ENCODE measurements at places on chromosomes 3 and 15.
A peak's percentile ranks its signal among the peaks of the same experiment; 100 is the strongest.

GRCh38 chr3:112048911-112049310 is 14.4 kb downstream of the TMPRSS7 start:
- DNase-seq: no peak

GRCh38 chr15:41849861-41850260 is 11.2 kb downstream of the PLA2G4B start:
- DNase-seq: no peak

GRCh38 chr3:139506766-139507165 is 30.4 kb upstream of the RBP2 start:
- no peak for DNase-seq

- no peak for DNase-seq
These were observed 24.9 kb downstream of the CX3CR1 start for GRCh38 chr3:39254806-39255449.

GRCh38 chr15:40782609-40783227 is 12.9 kb downstream of the C15orf62 start:
- peak; percentile 42 for DNase-seq

GRCh38 chr3:15071699-15072098 is 6.6 kb upstream of the MRPS25 start:
- no peak for DNase-seq

- DNase-seq: no peak
These were observed 59.1 kb upstream of the SPATA12 start for GRCh38 chr3:57001356-57001755.

DNA sequence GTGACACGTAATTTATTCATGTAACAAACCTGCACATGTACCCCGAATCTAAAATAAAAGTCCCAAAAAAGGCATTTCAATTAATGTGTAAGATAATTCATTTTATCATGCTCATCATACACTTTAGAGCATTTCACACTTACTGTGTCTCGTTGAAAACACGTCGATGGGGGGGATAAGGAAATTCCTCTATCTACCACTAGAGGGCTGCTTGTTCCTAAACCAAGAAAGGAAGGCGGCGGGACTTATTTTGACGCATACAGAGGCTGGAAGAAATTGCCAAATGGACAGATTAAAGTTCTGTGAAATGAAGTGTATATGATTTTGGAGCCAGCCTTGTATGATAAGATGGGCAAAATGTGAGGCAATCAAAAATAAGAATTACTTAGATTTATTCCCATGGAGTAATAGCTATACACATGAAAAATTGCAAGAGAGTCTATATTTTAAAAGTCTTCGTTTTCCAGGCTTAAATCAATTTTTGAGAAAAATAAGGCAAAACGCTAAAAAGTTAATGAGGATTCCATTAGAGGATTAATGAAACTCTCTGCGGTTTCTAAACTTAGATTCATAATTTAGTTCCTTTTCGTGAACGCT is 346.8 kb downstream of the CNTN3 start:
- DNase-seq: no peak

DNA sequence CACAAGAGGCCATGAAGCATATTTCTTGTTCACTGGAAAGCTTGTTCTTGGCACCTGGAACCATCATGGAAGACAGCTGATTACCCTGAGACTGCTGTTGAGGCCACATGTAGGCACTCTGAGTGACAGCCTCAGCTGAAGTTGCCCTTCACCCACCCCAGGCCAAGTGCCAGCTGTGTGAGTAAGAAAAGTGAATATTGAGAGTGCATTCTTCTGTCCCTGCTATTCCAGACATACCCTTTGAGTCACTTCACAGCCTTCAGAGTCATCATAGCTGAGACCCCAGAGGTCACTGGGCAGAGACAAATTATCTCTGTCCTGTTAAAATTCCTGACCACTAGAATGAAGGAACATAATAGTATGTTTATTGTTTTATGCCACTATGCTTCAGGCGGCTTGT is 79.6 kb downstream of the NFKBIZ start:
- no peak for DNase-seq

GRCh38 chr3:131704098-131704497 is 201.3 kb upstream of the MRPL3 start:
- no peak for DNase-seq

DNA sequence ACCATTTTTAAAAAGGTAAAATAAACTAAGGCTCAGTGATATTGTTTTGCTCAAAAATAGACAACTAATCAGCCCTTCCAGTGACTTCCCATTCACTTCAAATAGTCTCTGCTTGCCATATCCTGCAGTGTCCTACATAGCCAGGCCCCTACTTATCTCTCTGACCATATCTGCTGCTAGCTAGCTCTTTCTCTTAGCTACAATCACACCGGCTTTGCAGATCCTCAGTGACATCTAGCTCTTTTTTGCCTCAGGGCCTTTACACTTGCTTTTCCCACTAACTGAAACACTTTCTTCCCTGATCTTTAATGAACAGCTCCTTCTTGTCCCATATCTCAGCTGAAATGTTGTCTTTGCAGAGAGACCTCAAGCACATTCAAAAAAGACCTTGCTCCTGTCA is 161.3 kb downstream of the IL5RA start:
- no peak for DNase-seq

- DNase-seq: no peak
These were observed 260.7 kb downstream of the OPA1 start for GRCh38 chr3:193853511-193854219.

GRCh38 chr3:5122741-5123706 is 932 bp downstream of the ARL8B start:
- no peak for DNase-seq

DNA sequence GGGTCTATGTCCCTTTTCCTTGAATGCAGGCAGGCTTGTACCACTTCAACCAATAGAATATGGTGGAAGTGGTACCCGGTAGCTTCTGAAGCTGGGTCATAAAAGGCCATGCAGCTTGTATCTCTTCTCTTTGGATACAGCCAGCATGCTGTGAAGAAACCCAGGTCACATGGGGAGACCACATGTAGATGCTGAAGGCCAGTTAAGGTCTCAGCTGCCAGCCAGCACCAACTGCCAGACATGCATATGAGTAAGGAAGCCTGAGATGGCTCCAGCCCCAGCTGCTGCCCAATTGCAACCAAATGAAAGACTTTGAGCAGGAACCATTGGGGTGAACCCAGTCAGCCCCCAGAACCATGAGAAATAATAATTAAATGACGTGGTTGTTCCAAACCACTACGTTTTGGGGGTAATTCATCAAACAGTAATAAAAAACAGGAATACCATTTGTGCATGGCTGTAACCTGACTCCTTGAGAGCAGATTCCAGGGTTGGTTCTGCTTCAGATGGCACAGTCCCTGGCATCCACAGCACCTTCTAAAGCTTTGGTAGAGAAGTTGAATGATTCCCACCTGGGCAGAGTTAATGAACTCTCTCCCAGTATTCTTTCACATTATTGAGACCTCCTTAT is 3.8 kb downstream of the RBP2 start:
- DNase-seq: no peak

DNA sequence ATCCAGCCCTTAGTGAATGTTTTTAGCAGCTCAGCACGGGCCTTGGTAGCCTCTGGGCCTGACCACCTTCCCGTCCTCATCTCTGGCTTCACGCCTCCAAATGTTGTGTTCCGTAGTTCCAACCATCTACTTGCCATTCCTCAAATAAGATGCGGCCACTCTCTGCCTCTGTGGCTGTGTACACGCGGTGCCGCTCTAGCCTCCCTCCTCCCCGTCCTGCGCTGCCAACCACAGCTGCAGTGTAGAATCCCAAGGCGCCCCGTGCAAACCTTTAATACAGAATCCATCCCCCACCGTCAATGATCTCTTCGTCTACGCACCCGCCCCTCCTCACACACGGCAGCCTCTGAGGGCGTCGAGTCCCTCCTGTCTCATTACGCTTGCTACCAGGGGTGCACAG is 77.2 kb downstream of the VGLL4 start:
- no peak for DNase-seq

GRCh38 chr15:83062768-83063180 is 4.3 kb downstream of the BTBD1 start:
- DNase-seq: no peak

- DNase-seq: no peak
These were observed 26.9 kb downstream of the BFSP2 start for GRCh38 chr3:133426721-133427120.

- no peak for DNase-seq
These were observed 51.8 kb downstream of the CMTM7 start for GRCh38 chr3:32443478-32443877.

DNA sequence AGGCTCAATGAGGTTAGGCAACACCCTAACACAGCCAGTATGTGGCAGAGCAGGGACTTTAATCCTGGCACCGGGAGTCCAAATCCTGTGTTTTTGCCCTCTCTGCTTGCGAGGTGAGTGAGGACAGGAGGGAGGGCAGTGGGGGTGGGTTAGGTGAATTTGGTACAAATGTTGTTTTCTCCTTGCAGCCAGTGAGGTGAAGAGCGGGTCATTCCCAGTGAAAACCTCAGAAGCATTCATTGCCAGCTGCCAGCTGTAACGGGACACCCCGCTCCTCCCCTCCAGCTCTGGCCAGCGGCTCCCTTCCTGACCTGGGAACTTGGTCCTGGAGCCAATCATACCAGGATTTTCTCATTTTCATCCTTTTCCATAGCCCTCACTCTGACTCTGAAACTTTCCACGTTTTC is 45.7 kb upstream of the RAB6B start:
- DNase-seq: no peak

DNA sequence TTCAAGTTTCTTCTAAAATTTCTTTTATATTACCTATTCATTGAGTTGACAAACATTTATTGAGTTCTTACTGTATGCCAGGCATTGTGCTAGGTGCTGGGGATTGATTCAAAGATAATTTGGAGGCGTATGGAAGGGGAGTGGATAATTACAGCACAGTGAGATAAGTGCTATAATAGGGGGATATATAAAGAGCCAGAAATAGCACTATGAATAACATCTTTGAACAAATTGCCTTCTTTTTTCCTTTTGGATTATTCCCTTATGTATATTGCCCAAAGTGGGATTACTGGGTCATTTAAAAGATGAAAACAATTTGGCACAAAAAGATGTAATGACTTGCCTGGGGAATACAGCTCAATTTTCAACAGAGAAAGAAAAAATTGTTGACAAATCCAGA is 64.6 kb downstream of the LPP start:
- DNase-seq: no peak

GRCh38 chr3:36796161-36796560 is 31.8 kb upstream of the DCLK3 start:
- DNase-seq: no peak

DNA sequence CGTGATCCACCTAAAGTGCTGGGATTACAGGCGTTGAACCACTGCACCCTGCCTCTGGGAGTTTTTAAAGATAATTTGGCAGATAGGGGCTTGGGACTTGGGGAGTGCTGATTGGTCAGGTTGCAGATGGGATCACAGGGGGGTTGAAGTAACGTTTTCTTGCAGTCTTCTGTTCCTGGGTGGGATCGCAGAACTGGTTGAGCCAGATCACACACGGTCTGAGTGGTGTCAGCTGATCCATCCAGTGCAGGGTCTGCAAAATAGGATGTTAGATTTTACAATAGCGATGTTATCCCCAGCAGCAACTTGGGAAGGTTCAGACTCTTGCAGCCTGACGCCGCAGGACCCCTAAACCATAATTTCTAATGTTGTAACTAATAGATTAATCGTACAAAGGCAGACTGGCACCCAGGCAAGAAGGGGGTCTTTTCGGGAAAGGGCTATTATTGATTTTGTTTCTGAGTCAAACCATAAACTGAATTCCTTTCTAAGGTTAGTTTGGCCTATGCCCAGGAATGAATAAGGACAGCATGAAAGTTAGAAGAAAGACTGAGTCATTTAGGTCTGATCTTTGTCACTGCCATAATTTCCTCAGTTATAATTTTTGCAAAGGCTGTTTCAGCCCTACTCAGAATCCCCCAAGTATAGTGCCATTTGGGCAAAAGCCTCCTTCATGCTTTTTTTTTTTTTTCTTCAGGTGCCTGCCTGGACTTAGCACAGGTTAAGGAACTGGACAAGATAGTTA is 1.5 kb upstream of the CA12 start:
- no peak for DNase-seq

GRCh38 chr3:43059456-43059855 is 46.4 kb downstream of the POMGNT2 start:
- DNase-seq: no peak

DNA sequence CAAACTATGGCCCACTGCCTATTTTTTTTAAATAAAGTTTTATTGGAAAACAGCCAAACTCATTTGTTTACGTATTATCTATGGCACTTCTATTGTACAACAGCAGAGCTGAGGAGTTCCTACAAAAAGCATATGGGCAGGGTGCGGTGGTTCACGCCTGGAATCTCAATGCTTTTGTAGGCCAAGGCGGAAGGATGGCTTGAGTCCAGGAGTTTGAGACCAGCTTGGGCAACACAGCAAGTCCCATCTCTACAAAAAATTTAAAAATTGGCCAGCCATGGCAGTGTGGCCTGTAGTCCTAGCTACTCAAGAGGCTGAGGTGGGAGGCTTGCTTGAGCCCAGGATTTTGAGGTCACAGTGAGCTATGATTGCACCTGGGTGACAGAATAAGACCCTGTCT is 142.3 kb downstream of the RORA start:
- no peak for DNase-seq

DNA sequence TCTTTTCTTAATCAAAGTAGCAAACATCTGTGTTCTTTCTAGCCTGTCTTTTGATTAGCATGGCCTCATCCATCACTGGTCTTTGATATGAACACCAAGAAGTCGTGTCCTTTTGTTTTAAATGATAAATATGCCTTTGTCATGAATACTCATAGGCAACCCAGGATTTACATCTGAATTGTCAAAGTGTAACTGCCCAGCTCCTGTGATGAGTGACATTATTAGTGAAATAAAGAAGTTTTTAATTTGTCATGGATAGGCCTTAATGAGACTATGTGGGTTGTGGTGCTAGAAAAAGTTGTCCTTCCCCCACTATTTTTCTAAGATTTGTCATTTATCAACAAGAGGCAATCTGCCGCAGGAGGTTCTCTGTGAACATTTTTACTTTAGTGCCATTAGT is 150.0 kb downstream of the CDIN1 start:
- no peak for DNase-seq

- DNase-seq: no peak
These were observed 6.7 kb downstream of the TNFSF10 start for GRCh38 chr3:172516318-172517214.

DNA sequence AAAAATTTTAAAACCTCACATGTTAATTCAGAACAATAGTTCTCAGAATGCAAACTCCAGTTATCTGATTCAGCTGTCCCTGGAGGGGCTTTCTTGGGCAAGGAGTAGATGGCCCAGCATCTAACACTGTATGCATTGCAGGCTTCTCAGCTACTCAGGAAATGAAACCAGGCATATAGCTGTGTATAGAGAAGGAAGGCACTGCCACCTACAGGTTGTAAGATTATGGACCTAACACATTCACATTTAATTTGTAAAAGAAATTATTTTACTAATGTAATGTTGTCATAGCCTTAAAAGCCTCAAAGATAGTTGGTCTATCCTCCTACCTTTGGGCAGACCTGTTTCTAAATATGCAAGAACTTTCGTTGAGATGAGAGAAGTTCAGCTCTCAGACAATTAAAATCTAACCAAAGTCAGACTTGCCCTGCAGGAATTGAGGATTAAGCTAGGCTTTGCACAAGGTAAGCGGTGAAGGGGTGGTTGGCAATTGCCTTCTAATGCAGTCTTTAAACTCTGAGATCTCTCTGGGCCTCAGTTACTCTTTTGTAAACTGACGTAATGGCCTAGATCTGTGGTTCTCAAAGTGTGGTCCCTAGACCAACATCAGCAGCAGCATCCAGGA is 132.8 kb upstream of the SLC24A5 start:
- DNase-seq: no peak

Measured in stimulated activated CD8-positive, alpha-beta memory T cell treated with anti-CD3 and anti-CD28 coated beads, Interleukin-7, amount 100 ng/mL, for 48 hours (primary cell).